Stimulated activated CD4-positive, alpha-beta T cell treated with anti-CD3 and anti-CD28 coated beads, Interleukin-15, amount 100 ng/mL, for 1 hour (primary cell): ENCODE measurements at places on chromosomes 3 and 15.

DNA sequence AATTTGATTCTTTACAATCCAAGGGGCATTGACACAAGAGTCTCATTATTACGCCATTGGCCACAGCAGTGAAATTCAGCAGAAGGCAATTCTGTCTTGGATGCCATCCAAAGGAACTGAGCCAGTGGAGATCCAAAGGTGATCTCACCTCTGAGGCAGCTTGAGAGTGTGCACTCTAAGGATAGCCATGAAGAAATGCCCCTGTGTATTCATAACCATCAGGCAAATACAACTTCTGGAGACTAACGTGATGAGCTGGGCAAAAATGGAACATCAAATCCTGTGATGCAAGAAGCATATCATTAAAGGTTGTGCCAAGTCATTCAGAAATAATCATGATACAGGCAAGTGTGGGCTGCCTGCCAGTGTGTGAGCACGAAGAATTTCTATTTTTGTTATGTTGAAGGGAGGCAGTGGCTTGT lies 41.4 kb downstream of the ROBO2 start:
- no peak for DNase-seq

DNA sequence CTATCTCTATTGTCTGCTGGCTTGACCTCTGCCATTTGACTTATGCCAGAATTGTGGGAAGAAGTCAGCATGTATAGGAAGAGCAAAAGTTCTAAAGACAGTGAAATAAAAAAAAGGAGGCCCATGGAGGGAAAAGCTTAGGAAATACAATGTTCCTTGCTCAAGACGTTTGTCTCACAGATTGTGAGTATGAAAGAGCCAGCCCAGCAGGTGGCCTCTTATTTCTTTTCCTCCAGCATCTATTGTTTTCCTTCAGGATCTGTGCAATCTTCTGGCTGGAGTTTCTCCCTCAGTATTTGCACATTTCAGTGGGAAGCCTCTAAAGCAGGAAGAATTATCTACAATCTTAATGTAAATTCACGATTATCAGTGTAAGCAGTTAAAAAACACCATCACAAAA lies 43.7 kb downstream of the ZDHHC3 start:
- DNase-seq = no peak

DNA sequence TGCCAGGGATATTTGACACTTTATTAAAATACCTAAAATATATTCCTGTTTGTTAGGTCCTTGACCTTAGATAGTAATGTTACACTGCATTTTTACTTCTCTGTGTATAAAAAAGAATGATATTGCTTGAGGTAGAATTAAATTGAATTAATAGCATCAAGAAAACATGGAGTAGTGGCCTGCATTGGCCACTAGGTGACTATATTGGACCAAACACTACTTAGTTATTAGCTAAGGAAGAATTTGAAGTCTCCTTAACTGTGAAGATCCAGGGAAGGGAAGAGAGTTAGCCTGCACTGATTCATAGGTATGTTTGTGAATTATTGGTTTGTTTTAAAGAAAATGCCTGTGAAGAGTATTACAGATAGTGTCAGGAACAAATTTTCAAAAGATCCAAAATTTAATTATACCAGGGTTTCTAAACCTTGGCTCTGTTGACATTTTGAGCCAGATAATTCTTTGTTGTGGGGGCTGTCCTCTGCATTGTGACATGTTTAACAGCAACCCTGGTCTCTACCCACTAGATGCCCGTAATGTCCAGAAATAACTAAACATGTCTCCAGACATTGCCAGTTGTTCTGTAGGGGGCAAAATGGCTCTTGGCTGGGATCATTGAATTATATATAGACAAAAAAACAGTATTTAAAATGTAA lies 103.6 kb upstream of the THSD4 start:
- no peak for DNase-seq

- DNase-seq = no peak
Measured at GRCh38 chr3:152452318-152452717, 183.6 kb downstream of the MBNL1 start.

DNA sequence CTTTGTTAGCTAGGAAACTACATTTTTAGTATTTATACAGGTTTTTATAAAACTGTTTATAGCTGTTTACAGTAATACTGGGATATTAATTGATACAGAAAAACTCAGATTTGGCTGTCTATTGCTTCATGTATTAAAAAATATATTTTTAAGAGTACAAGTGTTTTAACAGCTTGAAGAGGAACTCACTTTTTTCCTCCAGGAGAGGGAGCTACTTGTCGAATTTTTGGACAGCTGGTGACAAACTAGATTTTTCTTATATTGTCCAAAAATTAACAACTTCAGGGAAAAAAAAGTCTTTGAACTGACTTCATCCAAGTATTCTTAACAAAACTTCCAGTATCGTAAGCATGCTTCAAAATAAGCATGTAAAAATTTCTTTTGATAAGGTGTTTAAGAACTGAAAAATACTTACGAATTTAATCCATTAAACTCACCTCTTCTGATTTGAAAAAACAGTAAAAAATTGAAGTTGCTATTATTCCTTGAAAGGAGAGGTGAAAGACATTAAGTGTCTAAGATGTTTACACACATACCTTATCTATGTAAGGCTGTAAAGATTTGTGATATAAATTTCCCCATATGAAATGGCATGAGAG lies 4.0 kb downstream of the DIPK2A start:
- DNase-seq = no peak

- no peak for DNase-seq
Measured at GRCh38 chr3:39343760-39344159, 14.3 kb downstream of the CCR8 start.

DNA sequence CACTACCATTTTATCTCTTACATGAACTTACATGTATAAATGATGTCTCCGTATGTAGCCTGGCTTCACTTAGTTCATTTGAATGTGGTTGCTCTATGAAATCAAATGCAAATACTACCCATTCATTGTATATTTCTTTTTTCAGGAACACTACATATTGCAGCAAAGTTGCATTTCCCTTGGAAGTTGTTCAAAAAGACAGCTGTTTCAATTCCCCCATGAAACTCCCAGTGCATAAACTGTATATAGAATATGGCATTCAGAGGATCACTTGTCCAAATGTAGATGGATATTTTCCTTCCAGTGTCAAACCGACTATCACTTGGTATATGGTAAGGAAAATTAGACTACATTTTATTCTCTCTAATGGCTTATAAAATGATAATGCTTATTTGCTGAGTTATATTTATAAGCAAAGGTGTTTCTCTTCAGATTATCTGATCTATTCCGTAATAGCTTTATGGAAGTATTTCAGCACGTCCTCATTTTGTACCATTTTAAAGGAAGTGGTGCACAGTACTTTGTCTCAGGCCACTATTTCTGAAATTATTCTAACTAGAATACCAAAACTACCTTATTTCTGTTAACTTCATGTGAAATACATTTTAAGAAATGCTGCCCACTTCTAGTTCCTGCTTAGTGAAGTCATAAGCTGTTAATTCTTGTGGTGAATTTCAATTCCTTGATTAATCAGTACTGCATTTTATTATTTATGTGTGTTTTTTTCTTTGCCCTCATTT lies 95.1 kb downstream of the IL1RAP start:
- no peak for DNase-seq

GRCh38 chr3:162263596-162263995 lies 767.0 kb downstream of the OTOL1 start:
- no peak for DNase-seq

GRCh38 chr15:36644191-36644896 lies 64.9 kb downstream of the CDIN1 start:
- no peak for DNase-seq

DNA sequence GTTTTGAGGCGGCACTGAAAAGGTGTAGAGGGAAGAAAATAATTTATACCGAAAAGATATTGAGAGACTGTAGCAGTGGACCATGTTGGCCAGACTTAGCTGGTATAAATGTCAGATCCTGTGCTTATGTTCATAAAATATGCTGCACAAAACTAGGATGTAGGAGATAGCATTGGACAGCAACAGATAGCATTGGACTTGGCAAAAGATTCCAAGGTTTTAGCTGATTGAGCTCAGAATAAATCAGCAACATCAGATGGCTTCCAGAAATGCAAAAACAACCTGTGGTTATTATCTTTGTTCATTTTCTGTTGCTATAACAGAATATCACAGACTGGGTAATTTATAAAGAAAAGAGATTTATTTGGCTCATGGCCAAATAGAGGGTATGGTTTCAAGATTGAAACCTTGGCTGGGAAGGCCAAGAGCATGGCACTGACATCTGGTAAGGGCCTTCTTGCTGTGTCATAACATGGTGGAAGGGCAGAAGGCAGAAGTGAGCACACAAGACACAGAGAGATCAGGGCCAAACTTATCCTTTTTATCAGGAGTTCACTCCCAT lies 34.7 kb downstream of the SLC28A1 start:
- DNase-seq = no peak

DNA sequence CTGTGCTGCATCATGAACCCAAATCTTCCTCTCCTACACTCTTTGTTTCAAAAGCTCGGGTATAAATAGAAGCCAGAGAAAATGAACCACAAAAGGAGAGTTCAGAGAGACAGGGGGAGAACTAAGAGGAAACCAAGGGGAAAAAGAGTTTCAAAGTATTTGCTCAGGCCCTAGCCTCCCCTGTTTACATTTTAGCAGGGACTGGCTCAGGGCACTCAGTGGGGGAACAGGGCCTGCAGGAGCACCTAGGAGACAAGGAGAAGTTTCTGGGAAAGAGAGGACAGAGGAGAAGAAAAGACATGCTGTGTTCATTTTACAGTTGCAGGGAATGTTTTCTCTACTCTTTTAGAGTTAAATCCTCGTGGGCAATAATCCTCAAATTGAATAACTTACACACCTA lies 8.5 kb upstream of the IL17RD start:
- DNase-seq = no peak

DNA sequence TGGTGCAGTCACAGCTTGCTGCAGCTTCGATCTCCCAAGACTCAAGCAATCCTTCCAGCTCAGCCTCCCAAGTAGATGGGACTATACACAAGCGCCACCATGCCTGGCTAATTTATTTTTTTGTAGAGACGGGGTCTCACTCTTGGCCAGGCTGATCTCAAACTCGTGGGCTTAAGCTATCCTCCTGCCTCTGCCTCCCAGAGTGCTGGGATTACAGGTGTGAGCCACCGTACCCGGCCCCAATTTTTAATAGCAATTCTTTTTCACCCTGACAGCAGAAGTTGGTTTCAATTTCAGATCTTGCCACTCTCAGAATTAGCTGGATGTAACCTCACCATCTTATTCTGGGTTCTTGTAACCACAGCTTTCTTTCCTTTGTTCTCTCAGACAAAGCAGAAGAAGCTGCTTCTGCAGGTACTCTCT lies 64.8 kb downstream of the TRIM71 start:
- no peak for DNase-seq

DNA sequence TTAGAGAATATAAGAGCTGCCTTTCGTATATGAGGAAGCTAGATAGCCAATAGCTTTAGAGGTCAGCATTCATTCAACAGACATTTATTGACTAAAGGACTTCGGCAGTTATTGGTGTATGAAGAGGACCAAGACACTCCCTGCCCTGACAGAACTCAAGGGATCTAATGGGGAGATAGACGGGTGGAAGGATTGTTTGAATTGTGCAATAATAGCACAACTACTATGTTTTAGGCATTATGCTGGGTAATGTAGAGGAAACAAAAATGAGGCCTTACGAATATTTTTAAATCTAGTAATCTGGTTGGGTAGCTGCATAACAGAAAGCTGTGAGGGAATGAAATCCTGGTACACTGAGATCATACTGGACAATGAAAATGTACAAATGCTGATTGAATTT lies 5.0 kb downstream of the LRCH3 start:
- DNase-seq = no peak

GRCh38 chr15:42084465-42085235 lies 9.7 kb downstream of the PLA2G4D start:
- DNase-seq = peak; percentile 24

DNA sequence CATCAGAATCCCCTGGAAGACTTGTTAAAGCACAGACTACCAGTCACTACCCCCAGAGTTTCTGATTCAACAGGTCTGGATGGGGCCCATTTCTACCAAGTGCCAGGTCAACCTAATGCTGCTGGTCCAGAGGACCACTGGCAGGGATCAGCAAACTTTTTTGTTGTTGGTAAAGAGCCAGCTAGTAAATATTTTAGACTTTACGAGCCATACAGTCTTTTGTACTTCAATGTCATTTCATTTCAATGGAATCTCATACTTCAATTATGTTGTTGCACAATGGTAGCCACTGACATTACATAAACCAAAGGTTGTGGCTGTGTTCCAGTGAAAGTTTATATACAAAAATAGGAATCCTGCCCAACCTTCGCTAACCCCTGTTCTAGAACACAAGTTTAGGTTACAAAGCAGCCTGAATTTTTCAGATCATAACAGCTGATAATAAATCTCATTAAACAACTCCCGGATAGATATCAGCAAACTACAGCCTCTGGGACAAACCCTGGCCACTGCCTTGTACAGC lies 28.7 kb downstream of the ULK4 start:
- DNase-seq = no peak

DNA sequence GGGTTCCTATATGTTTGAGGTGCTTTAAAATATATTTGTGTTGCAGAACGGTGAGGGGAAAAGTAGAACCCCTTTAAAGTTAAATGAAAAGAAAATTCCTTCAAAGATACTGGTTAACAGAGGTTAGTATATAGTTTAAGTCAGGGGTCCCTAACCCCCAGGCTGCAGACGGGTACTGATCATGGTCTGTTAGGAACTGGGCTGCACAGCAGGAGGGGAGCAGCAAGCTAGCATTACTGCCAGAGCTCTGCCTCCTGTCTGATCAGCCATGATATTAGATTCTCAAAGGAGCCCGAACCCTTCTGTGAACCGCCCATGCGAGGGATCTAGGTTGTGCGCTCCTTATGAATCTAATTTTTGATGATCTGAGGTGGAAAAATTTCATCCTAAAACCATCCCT lies 37.5 kb upstream of the RFX7 start:
- no peak for DNase-seq

- no peak for DNase-seq
Measured at GRCh38 chr3:146152834-146153233, 8.2 kb downstream of the PLOD2 start.

DNA sequence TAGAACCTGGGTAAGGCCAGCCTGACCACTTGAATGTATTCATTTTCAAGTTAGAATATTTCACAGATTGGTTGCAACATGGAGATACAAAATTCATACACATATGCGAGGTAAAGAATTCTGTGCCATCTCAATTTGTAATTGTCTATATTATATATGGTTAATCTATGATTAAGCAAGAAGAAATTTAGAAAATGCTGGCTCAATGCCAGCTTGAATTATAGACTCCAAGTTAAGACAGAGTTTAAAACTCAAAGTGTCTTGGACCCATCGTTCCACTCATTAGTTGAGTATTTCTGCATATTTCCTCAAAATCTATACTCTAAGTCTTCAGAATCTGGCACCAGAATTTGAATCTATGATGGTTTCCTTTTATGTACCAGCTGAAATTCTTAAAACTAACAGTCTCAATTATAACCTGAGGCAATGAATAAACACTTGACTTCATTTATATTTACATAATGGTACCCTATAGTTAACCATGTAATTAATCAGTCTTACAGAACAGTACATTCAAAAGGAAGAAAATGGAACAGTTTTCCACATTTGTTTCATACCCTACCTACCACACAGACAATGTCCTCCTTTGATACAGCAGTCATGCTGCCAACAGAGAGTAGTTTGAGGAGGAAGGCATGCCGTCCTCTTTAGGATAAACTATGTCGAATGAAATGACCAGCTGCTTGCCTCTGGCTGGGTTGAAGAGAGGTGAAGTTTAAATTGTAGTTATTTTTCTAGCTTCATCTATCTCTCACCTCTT lies 95.7 kb downstream of the CD47 start:
- DNase-seq = no peak
